MCF 10A (cell line): ENCODE measurements at places on chromosomes 11 and 22. TPM values are rescaled to one million over a fixed set of nuclear protein-coding genes. Genes with fewer than 3 reads are reported as not detected.

GRCh38 chr11:4664786-4665185 lies 21.0 kb downstream of the OR51E1 start:
- H3K4me3 ChIP-seq = no peak overlapping the region
- peaks cover 55% of the 10 kb centered on the region for H3K27me3 ChIP-seq
- no peaks in the 10 kb centered on the region for H3K4me1 ChIP-seq
- no peak for DNase-seq
- no peaks in the 10 kb centered on the region for H3K36me3 ChIP-seq

GRCh38 chr11:85029964-85030363 lies 597.2 kb downstream of the DLG2 start:
- no peaks in the 10 kb centered on the region for H3K4me1 ChIP-seq
- no peak overlapping the region for H3K27ac ChIP-seq
- no peak overlapping the region for H3K4me3 ChIP-seq
- H3K27me3 ChIP-seq = peaks cover 5% of the 10 kb centered on the region
- no peak for DNase-seq

DNA sequence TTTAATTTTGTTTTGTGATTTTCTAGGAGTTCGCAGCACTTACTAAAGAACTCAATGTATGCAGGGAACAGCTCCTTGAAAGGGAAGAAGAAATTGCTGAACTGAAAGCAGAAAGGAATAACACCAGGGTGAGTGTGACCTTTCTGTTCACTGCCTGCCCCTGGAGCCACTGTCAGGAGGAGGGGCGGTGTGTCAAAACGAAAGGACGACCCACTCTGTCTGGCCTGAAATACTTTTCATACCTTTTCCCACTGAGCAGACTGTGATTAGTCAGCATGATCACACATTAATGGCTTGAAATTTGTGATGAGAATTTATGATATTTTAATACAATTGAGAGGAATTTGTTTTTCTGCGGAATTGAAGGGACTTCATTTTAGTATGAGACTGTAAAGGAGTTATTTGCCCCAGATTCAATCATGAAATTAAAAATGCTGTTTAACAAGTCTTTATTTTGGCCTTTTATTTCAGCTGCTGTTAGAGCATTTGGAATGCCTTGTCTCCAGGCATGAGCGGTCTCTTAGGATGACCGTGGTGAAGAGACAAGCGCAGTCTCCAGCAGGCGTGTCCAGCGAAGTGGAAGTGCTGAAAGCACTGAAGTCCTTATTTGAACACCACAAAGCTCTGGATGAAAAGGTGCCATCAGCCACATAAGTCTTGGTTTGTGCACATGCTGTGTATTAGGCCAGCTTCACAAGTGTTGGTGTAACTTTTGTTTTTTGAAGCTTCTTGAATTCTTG lies 54.1 kb downstream of the PPFIA1 start:
- H3K4me1 ChIP-seq = peaks cover 8% of the 10 kb centered on the region
- DNase-seq = no peak
- no peaks in the 10 kb centered on the region for H3K27me3 ChIP-seq
- H3K27ac ChIP-seq = no peak overlapping the region

- no peak overlapping the region for H3K27ac ChIP-seq
- no peak for DNase-seq
- H3K27me3 ChIP-seq = no peaks in the 10 kb centered on the region
Observed at GRCh38 chr11:101743828-101744227, 160.0 kb upstream of the TRPC6 start.

DNA sequence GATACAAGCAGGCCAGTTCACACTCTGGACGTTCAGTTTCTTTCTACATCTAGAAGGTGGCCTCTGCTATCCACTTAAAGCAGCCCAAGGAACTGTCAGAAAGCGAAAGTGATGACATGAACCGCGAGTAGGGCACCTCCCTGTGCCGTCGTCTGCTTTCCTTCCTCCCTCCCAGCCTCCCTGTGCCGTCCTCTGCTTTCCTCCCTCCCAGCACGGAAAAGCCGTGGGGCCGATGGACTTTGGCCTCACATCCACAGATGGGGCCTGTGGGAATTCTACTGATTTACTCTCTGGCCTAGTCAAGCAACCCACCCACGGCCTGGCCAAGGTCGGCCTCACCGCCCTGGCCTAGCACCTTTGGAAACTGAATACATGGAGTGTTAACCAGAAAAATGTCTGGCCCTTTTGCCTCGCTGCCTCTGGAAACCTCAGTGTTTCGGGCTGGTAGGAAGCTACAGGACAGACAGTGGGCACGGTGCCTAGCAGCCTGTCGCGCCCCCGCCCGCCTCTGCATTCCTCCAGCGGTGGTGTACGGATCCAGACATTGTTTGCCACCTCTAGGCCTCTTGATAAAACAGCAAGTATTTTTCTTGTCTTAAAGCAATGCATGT lies 14.2 kb downstream of the PEX26 start:
- peaks cover 32% of the 10 kb centered on the region for H3K36me3 ChIP-seq
- H3K4me1 ChIP-seq = peaks cover 14% of the 10 kb centered on the region
- peak overlapping the region; percentile 75 for H3K4me3 ChIP-seq
- H3K27ac ChIP-seq = peak overlapping the region; percentile 97
- peak; percentile 76 for DNase-seq

DNA sequence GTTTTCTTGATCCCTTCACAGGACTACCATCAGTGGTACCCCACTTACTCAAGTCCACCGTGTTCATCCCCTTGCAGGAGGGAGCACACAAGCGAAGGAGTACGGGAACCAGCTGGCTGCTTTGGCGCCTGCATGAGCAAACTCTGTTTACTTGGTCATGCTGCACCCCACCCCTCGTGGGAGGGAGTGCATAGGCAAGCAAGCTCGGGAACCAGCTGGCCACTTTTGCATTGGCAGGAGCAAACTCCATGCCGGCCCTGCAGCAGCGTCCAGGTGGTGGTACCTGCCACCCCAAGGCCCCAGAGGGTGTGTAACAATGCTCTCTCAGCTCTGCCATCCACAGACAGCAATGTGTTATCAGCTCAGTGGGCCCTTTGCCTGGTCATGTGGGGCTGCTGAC lies 737.8 kb downstream of the FAM181B start:
- no peaks in the 10 kb centered on the region for H3K4me1 ChIP-seq
- no peak for DNase-seq
- H3K4me3 ChIP-seq = no peak overlapping the region
- H3K36me3 ChIP-seq = no peaks in the 10 kb centered on the region
- peaks cover 28% of the 10 kb centered on the region for H3K27me3 ChIP-seq

DNA sequence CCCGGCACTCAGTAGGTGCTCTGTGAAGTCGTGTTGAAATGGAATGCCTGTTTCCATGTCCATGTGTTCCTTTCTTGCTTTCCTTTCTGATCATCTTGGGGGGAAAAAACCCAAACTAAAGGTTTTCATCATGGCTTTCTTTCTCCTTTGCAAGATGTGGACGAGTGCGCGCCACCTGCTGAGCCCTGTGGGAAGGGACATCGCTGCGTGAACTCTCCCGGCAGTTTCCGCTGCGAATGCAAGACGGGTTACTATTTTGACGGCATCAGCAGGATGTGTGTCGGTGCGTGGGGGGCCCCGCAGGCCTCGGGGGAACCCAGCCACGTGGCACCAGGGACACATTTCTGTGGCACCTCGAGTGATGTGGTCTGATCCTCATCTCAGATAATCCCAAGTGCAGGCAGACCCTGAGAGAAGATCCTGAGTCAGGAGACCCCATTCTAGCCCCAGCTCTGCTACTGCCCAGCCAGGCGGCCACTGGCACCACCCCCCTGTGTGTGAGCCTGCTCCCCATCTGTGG lies 39.4 kb downstream of the FBLN1 start:
- no peak for DNase-seq
- no peak overlapping the region for H3K4me3 ChIP-seq
- peaks cover 38% of the 10 kb centered on the region for H3K36me3 ChIP-seq
- no peaks in the 10 kb centered on the region for H3K27me3 ChIP-seq
- peaks cover 34% of the 10 kb centered on the region for H3K4me1 ChIP-seq

- H3K4me3 ChIP-seq = no peak overlapping the region
- DNase-seq = no peak
- peaks cover 11% of the 10 kb centered on the region for H3K27me3 ChIP-seq
- peaks cover 24% of the 10 kb centered on the region for H3K4me1 ChIP-seq
- no peak overlapping the region for H3K27ac ChIP-seq
- H3K36me3 ChIP-seq = no peaks in the 10 kb centered on the region
Observed at GRCh38 chr11:61609980-61610366, 29.1 kb upstream of the SYT7 start.

DNA sequence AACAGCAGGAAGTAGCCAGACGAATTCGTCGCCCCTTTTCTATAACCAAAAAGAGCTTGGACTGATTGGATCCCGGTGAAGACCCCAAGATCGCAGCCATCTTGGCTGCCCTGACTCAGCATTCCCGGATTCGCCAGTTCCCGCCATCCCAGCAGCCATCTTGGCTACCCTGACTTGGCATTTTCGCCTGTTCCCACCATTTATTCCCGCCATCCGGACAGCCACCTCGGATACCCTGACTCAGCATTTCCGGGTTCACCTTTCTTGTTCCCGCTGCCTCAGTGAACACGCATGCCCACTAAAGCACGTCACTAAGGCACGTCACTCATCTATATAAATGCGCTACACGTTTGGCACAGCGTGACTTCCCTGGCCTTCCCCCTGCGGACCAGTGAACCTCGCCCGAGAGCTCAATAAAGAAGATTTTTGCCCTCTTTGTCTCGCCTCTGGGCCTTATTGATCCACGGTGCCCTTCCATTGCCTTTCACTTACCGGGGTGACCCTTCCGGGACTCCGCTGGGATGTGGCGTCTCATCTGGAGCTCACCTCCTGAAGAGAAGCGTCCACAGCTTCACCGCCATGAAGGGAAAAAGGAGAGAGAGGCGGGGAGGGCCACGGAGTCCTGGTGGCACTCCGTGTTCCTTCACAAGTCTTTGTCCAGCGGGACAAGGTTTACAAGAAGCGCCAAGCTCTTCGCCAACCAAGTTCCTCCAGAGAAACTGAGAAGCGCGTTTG lies 4.0 kb upstream of the OR56A3 start:
- H3K36me3 ChIP-seq = no peaks in the 10 kb centered on the region
- peaks cover 4% of the 10 kb centered on the region for H3K27me3 ChIP-seq
- no peak overlapping the region for H3K27ac ChIP-seq
- no peaks in the 10 kb centered on the region for H3K4me1 ChIP-seq
- DNase-seq = no peak

GRCh38 chr11:89355646-89356045 lies 135.5 kb downstream of the NOX4 start:
- peak; percentile 13 for DNase-seq
- no peaks in the 10 kb centered on the region for H3K36me3 ChIP-seq
- H3K4me3 ChIP-seq = no peak overlapping the region
- no peaks in the 10 kb centered on the region for H3K27me3 ChIP-seq
- peaks cover 5% of the 10 kb centered on the region for H3K4me1 ChIP-seq

- H3K27me3 ChIP-seq = no peaks in the 10 kb centered on the region
- H3K27ac ChIP-seq = peak overlapping the region; percentile 12
- peaks cover 6% of the 10 kb centered on the region for H3K36me3 ChIP-seq
- H3K4me1 ChIP-seq = no peaks in the 10 kb centered on the region
- no peak overlapping the region for H3K4me3 ChIP-seq
- no peak for DNase-seq
Observed at GRCh38 chr11:69414773-69415187, 66.7 kb upstream of the LINC01488 start.

DNA sequence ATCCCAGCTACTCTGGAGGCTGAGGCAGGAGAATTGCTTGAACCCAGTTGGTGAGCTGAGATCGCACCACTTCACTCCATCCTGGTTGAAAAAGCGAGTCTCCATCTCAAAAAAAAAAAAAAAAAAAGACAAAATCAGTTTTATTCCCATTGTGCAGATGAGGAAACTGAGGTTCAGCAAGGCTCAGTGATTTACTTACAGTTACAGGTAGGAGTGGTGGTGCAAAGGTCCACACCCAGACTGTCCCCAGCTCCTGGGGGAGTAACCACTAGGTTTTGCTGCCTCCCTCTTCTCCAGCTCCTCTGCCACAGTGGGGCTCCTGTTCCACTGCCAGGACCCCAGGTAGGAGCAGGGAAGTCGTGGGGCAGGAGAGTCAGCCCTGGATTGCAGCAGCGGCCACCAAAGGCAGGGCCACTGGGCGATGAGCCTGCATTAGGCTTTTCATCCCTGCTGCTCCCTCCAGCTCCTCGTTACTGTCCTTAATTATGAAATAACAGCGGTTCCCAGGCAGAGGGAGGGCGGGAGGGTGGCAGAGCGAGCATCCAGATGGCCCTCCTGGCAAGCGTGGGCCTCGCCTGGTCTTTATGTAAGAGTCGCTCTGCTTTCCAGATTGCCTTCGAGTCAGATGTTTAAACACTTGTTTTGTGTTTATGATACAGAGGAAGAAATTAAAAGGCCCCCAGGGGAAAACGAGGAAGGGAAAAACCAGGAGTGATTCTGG lies 15.5 kb upstream of the RASD2 start:
- no peak overlapping the region for H3K27ac ChIP-seq
- H3K4me3 ChIP-seq = no peak overlapping the region
- H3K4me1 ChIP-seq = peaks cover 18% of the 10 kb centered on the region
- no peak for DNase-seq
- no peaks in the 10 kb centered on the region for H3K36me3 ChIP-seq

- no peak for DNase-seq
- H3K27ac ChIP-seq = no peak overlapping the region
- H3K36me3 ChIP-seq = no peaks in the 10 kb centered on the region
- no peak overlapping the region for H3K4me3 ChIP-seq
- H3K4me1 ChIP-seq = no peaks in the 10 kb centered on the region
Observed at GRCh38 chr11:2276280-2277007, 6.1 kb upstream of the ASCL2 start.

DNA sequence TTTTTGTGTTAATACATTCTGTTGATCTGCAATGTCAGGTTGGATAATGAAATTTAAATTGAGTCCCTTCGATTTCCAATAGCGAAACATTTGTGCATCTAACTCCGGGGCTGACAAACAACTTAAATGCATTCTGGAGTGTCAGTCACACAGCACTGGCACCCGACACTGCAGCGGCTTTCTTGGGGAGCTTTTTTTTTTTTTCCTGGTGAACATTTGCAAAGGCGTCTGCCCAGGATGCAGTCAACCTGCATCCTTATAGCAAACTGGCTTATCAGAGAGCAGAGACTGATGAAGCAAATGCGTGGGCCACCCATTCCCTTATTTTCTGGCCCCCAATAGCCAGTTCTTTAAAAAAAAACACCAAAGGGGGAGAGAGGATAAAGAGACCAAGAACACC lies 1167.7 kb downstream of the LRRC4C start:
- H3K27me3 ChIP-seq = no peaks in the 10 kb centered on the region
- H3K27ac ChIP-seq = no peak overlapping the region
- no peak overlapping the region for H3K4me3 ChIP-seq
- H3K4me1 ChIP-seq = peaks cover 9% of the 10 kb centered on the region
- DNase-seq = no peak

CARD16 gene
- total RNA-seq = 14.0 and 14.4 TPM in 2 replicates

SF3B2 gene
- total RNA-seq = 241 and 317 TPM in 2 replicates

CD6 gene
- total RNA-seq = not detected in 2 replicates

RFPL2 gene
- not detected in 2 replicates for total RNA-seq

MMP12 gene
- total RNA-seq = not detected in 2 replicates
